ENCODE measurements at places on chromosomes 4 and X.

- DNase-seq, result peak; percentile 50
Observed at GRCh38 chrX:23803931-23804381, 21.0 kb downstream of the SAT1 start.

DNA sequence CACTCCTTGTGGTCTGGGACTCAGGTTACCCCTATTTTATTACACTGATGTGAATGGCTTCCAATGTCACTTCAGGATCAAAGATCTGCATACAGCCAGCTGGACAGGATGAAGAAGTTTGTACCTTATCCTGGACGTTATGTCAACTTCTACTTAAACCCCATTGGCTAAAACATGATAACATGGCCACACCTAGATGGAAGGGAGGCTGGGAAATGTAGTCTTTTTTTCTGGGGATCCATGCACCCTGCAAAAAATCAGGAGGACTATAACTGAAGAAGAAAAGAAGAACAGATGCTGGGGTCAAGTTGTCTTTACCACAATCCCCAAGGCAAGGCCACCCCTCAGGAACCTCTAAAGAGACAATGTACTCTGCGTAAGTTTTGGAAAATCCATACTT, 459.2 kb downstream of the BCOR start:
- DNase-seq, result no peak

- DNase-seq, result no peak
Observed at GRCh38 chr4:1023075-1023640, 11.7 kb downstream of the FGFRL1 start.

DNA sequence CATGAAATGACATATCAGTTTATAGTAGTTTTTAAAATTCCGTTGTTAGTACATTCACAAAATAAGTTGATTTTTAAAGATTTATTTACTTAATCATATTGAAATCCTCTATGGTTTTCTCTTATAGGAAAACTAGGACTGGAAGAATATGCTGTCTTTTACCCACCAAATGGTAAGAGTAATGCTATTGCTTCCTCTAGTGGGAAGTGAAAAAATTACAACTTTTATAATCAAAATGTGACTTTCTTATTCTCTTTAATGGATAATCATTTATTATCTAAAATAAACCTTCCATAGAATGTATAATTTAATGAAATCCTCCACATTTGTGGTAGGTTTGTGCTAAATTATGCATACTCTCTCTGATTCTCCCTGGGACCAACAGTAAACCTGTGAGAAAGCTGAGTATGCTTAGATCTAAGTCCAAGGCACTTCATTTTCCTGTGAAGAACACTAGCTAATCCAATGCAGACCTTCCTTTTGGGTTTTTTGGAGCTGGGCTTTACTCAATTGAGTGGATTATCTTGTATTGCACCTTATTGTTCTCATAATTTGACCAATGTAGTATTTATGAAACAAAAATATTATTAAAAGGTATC, 136.2 kb downstream of the TBC1D19 start:
- DNase-seq, result peak; percentile 19

GRCh38 chr4:94011190-94011589, 182.6 kb downstream of the ATOH1 start:
- DNase-seq, result no peak

GRCh38 chr4:155901013-155901412, 2.5 kb upstream of the TDO2 start:
- no peak for DNase-seq

DNA sequence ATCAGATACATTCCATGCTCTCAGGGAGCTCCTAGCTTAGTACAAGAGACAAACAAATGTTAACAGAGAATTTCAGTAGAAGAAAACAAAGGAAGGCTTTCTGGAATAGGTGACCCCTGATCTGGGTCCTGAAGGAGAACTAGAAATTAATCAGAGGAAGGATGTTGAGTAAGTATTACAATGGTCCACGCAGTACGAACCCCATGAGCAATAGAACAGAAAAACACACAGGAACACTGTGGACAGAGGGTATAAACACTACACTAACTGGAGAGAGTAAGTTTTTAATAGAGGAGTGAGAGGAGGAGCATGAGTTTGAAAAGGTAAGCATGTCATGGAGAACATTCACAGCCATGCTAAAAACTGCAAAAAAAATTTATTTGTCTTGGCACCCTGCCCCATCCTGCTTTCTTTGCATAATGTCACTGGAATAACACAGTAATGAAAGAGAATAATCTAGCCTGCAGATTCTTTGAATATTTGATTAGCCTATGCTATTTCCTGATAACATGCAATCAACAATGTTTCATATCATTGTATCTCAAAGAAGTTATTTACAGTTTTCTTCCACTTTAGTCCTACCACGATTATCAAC, 140.3 kb upstream of the ZXDB start:
- DNase-seq, result no peak

GRCh38 chr4:151276787-151277562, at the start of gene PRSS48:
PRSS48 (plus strand) TSS chr4:151277161; CDS start chr4:151277173, 12 bp downstream.
- DNase-seq, result peak; percentile 49

DNA sequence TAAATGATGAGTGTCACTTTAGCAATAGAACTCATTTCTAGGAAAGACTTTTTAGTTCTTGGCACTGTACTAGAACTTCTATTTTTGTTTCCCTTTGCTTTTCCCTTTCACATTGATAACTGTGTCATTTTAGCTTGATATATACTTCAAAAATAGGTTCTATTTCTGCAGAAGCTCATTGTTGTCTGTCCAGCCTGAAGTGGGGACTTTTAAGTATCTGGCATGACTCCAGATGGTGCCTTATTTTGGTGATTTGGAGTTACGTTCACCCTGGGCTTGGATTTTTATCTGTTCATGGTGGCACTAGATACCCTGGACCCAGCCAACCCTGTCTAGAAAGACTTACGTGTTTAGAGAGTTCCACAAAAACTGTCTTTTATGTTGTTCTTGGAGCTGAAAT, 3.4 kb downstream of the ABHD18 start:
- DNase-seq, result no peak

- no peak for DNase-seq
Observed at GRCh38 chrX:119424999-119425398, 25.9 kb downstream of the SLC25A43 start.

GRCh38 chrX:66035667-66036066, 4.2 kb downstream of the VSIG4 start:
- no peak for DNase-seq

- DNase-seq, result no peak
Observed at GRCh38 chr4:139163806-139164206, 13.2 kb downstream of the ELF2 start.

- DNase-seq, result no peak
Observed at GRCh38 chr4:7013175-7013574, 30.0 kb upstream of the TADA2B start.

GRCh38 chr4:41324861-41325260, 68.1 kb downstream of the UCHL1 start:
- DNase-seq, result no peak

GRCh38 chrX:123185721-123186120, 1.6 kb downstream of the GRIA3 start:
- no peak for DNase-seq

DNA sequence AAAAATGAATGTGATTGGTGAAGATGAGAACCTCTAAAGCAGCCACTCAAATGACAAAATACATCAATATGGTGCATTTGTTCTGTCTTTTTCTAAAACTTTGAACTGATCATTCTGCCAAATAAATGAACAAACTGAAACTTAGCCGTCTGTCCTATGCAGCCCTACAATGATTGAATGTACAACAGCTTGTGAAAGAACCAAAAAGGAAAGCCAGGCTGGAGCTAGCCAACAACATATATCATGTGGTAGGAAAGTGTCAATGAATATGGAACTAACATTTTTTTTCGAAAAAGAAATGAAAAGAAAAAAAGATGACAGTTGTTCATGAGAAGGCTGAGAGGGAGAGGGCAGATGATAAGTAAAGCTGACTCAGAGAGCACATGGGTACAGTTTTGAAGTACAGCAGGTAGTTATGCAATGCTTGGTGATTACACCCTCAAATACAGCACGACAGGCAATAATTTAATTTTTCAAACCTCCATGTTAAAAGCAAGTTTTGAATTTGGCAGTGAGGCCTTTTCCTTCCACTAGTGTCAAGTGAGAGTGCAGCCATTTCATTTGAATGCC, 21.2 kb upstream of the SLC7A11 start:
- peak; percentile 24 for DNase-seq

GRCh38 chr4:76830964-76831703, 66.8 kb downstream of the SOWAHB start:
- no peak for DNase-seq

- DNase-seq, result peak; percentile 53
Observed at GRCh38 chr4:110196871-110197528, 1.4 kb downstream of the ELOVL6 start.

DNA sequence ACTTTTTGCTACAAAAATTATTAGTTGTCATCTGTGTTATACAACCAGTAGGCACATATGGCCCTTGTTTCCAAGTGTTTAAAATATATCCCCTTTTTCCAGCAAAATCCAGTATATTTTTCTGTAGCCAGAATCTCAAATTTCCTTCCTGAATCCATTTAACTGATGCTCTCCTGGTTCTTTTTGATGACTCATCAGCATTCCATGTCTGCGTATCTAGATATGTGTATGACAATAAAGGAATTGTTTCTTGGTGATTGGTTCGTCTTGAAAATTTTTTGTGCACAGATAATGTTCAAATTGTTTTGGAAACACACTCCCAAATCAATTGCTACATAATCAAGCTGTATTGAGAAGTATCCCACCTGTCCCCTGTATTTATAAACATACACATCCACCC, 98.3 kb downstream of the ITM2A start:
- no peak for DNase-seq

- DNase-seq, result no peak
Observed at GRCh38 chrX:68989865-68990606, 161.2 kb downstream of the EFNB1 start.

- DNase-seq, result peak; percentile 86
Observed at GRCh38 chr4:40553995-40554394, 75.7 kb downstream of the RBM47 start.

GRCh38 chrX:53456254-53456653, 22.1 kb upstream of the HSD17B10 start:
- DNase-seq, result peak; percentile 47

- no peak for DNase-seq
Observed at GRCh38 chr4:187046471-187046870, 322.8 kb upstream of the FAT1 start.

GRCh38 chrX:17814557-17814956, 46.5 kb downstream of the RAI2 start:
- DNase-seq, result no peak

- no peak for DNase-seq
Observed at GRCh38 chrX:38986586-38986985, 185.3 kb downstream of the MID1IP1 start.

- no peak for DNase-seq
Observed at GRCh38 chrX:48514126-48514806, 5.5 kb downstream of the PORCN start.

DNA sequence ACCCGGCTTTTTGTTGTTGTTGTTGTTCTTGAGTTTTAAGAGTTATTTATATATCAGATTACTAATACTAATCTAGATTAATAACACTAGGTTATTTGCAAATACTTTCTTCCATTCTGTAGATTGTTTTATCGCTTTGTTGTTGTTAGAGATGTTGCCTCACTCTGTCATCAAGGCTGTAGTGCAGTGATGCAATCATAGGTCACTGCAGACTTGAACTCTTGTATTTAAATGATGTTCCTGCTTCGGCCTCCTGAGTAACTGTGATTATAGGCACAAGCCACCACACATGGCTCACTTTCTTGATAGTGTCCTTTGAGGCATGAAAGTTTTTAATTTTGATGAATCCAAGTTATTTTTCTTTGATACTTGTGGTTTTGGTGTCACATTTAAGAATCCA, 129.0 kb downstream of the VSIG4 start:
- DNase-seq, result no peak

DNA sequence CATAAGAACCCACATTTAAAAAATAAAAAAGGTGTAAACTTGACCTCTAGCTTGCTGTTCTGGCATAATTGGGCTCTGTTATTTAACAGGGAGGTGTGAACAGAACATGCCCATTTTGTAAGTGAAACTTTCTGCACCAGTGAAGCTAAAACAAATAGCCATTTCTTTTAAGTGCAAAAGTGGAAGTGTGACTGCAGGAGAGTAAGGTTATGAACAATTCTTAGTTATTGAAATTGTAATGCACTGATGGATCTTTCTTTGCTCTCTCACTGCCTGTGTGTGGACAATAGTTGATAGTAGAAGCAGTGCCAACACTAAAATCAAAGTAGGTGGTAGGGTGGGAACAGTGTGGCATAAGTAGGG, 12.6 kb downstream of the P2RY10 start:
- DNase-seq, result no peak

- DNase-seq, result peak; percentile 80
Observed at GRCh38 chrX:74450803-74451449, 29.6 kb downstream of the SLC16A2 start.

DNA sequence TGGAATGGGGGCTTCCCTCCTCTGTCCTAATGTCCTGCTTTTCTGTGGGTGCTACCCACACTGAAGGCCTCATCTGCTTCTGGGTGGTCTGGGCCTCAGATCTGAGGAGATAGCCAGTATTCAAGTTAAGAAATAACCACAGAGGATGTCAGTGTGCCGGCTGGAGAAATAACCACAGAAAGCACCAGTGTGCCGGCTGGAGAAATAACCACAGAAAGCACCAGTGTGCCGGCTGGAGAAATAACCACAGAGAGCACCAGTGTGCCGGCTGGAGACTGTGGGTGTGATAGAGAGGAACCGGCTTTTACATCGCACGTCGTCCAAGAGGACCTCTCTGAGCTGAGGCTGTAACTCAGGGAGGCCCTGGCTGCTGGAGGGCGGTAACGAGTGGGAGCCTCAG, 65.7 kb upstream of the PSAPL1 start:
- no peak for DNase-seq

DNA sequence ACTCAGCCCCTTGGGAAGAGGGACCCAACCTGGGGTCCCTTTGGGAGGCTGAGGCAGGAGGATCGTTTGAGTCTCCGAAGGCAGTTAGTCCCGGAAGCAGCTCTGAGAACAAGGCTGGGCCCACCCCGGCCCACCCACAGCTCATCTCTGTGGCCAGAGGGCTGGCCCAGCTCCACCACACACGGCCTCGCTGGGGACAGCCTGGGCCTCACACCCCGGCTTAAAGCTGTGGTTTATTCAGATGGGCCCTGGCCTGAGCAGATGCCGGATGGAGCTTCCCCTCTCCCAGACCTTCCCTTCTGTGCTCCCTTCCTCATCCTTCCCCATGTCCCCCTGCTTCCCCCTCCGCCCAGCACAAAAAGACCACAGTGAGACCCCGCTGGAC, 54.4 kb downstream of the FAM53A start:
- DNase-seq, result no peak

DNA sequence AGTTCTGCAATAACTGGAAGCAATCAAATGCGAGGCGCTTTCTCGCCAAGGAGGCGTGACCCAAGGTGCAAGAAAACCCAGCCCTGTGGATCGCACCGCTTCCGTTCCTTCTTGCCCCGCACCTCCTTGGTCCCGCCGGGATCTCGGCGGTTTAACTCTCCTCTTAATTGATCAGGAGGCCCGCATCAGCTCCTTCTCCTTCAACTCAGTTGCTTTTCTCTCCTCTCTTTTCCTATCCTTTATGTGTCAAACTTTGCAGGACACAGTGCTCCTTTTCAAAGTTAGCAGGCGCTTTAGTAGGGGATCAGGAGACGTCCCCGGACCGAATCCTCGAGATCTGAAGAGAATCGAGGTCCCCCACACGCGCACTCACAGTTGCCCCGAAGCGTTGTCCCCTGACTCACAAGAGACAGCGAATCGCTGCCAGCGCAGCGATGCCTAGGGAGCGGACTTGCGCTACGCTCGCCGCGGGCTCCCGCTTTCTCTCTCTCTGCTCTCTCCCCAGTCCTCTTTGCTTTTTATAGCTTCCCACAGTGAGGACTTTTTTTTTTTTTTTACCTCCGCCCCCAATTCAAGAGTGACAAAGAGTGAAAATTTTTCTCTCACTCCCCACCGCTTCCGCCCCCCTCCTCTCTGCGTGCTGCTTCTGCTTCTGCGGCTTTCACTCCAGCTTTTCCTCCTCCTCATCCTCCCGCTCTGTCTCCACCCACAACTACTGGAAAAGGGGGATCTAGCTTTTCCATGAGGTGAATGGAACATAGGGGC, at the start of gene DKK2:
Gene DKK2, minus strand, starts transcription at position 495 of the 765 bp plus-strand sequence. CDS start 722 bp downstream, outside the sequence.
- peak; percentile 32 for DNase-seq

Data from suppressor macrophage treated with lipopolysaccharide for 4 hours (primary cell).